Ascending aorta (tissue), 2 donors: ENCODE measurements at places on chromosomes 1 and 21. TPM values are rescaled to one million over a fixed set of nuclear protein-coding genes. Genes with fewer than 3 reads are reported as not detected.
A peak's percentile ranks its signal among the peaks of the same experiment; 100 is the strongest.

Gene C1QC
- 350 TPM for total RNA-seq

GRCh38 chr1:229124520-229125124 lies 146.3 kb upstream of the RAB4A start:
- H3K4me3 ChIP-seq: no peak overlapping the region
- no peak overlapping the region for H3K27ac ChIP-seq
- H3K36me3 ChIP-seq: no peaks in the 10 kb centered on the region
- no peaks in the 10 kb centered on the region for H3K27me3 ChIP-seq
- H3K4me1 ChIP-seq: peaks cover 13% of the 10 kb centered on the region

- H3K27me3 ChIP-seq: no peaks in the 10 kb centered on the region
- no peak overlapping the region for H3K4me3 ChIP-seq
- DNase-seq: no peak
- H3K4me1 ChIP-seq: peaks cover 4% of the 10 kb centered on the region
- peak overlapping the region; percentile 48 for H3K27ac ChIP-seq
- H3K36me3 ChIP-seq: peaks cover 14% of the 10 kb centered on the region
Observed at GRCh38 chr1:150508982-150509381, 1.1 kb downstream of the ECM1 start.

GRCh38 chr1:41019353-41019745 lies 2.2 kb downstream of the SLFNL1 start:
- H3K4me1 ChIP-seq: no peaks in the 10 kb centered on the region
- H3K4me3 ChIP-seq: no peak overlapping the region
- no peak for DNase-seq

DNA sequence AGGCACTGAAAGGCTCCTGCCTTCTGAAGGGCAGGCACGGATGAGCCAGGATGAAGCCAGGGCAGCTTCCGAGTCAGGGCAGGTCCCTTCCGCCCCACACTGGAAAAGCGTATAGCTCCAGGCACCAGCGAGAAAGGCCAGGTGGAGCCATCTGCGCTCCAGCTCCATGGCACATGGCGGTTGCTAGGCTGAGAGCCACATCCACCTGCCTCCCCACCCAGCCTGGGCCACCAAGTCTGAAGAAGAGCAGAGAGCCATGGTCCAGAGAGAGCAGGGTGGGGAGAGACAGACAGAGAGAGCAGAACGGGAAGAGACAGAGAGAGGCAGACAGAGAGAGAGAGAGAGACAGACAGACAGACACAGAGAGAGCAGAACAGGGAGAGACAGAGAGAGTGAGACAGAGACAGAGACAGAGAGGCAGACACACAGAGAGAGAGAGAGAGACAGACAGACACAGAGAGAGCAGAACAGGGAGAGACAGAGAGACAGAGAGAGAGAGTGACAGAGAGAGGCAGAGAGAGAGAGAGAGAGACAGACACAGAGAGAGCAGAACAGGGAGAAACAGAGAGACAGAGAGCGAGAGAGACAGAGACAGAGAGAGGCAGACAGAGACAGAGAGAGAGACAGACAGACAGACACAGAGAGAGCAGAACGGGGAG lies 5.2 kb downstream of the FNDC10 start:
- no peak overlapping the region for H3K27ac ChIP-seq
- H3K27me3 ChIP-seq: no peaks in the 10 kb centered on the region
- no peak for DNase-seq
- no peaks in the 10 kb centered on the region for H3K36me3 ChIP-seq

Gene SPOCD1
- 30.7 TPM for total RNA-seq

DNA sequence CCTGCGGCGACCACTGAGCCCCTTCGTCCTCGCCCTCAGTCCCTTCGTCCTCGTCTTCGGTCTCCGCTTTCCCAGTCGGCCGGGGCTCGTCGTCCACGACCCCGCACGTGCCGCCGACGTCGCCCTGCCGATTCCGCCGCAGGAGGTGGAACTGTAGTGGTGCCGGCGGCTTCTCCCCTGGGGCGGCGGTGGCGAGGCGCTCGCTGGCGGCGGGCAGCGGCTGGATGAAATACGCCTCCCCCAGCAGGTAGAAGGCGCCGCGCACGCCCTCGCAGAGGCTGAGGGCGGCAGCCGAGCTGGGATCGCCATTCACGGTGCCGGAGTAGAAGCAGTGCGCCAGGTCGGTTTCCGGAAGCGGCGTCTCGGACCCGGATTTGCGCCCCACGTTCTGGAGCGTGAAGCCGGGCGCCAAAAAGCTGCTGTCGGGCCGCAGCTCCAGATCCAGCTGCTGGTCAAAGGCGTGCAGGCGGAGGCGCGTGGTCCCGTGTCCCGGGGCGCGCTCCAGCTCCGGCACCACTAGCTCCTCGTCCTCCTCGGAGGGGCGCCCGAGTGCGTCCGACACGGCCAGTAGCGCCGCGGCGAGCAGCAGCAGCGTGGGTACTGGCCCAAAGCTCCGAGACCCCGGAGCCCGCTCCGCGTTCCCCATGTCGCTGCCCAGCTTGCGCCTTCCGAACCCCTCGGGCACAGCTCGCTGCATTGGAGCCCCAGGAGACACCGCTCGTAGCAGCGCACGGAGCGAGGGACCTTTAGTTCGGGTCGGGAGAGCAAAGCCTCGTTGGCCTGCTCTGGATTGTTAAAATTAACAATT lies 747 bp downstream of the ADAMTS1 start:
- peaks cover 11% of the 10 kb centered on the region for H3K4me1 ChIP-seq
- peak; percentile 70 for DNase-seq
- no peaks in the 10 kb centered on the region for H3K27me3 ChIP-seq
- H3K27ac ChIP-seq: peak overlapping the region; percentile 94

Gene CACNA1S
- not detected for total RNA-seq

DNA sequence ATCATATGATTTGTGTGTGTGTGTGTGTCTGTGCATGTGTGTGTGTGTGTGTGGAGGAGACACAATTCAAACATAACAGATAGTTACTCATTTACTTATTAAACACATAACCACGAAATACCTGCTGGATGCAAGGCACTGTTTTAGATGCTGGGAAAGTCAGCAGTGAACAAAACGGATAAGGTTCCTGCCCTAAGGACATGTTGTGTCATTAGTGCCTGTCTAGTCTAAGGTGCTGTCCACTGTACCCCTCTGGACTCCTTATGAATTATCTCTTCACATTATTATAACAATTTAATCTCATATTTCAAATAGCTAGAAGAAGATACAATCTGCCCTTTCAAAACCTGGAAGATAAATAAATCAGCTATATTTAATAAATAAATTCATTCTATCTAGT lies 162.4 kb downstream of the PLPPR5 start:
- no peaks in the 10 kb centered on the region for H3K36me3 ChIP-seq
- no peaks in the 10 kb centered on the region for H3K4me1 ChIP-seq
- no peak overlapping the region for H3K4me3 ChIP-seq
- H3K27me3 ChIP-seq: no peaks in the 10 kb centered on the region
- H3K27ac ChIP-seq: no peak overlapping the region
- no peak for DNase-seq

DNA sequence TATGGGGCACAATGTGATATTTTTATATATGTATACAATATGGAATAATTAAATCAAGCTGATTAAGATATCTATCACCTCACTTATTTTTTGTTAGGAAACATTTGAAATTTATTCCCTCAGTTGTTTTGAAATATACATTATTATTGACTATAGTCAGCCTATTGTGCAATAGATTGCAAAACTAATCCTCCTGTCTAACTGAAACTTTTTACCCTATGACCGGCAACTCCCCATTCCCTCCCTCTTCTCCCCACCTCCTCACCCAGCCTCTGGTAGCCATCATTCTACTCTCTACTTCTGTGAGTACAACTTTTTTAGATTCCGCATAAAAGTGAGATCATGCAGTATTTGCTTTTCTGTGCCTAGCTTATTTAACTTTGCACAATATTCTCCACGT lies 117.7 kb upstream of the SGIP1 start:
- no peaks in the 10 kb centered on the region for H3K4me1 ChIP-seq
- H3K4me3 ChIP-seq: no peak overlapping the region
- no peak overlapping the region for H3K27ac ChIP-seq

Gene PLEKHN1
- total RNA-seq: not detected

DNA sequence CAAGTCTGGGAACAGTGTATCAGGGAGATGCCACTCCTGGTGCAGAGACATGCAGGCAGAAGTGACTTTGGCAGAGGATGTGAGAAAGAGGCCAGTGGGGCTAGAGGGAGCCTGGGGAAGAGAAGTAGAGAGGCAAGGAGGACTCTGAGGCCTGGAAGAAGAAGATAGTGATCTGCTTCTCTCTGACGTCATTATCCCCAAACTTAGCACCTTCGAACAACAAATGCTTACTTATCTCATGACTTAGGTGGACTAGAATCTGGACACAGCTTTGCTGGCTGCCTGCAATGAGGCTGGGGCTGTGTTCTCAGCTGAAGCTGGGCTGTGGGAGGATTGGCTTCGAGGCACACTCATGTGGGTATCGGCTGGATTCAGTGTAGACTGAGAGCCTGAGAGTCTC lies 44.5 kb upstream of the ZNF678 start:
- DNase-seq: no peak
- no peak overlapping the region for H3K4me3 ChIP-seq
- no peaks in the 10 kb centered on the region for H3K27me3 ChIP-seq
- H3K27ac ChIP-seq: no peak overlapping the region
- H3K4me1 ChIP-seq: no peaks in the 10 kb centered on the region
- H3K36me3 ChIP-seq: no peaks in the 10 kb centered on the region

DNA sequence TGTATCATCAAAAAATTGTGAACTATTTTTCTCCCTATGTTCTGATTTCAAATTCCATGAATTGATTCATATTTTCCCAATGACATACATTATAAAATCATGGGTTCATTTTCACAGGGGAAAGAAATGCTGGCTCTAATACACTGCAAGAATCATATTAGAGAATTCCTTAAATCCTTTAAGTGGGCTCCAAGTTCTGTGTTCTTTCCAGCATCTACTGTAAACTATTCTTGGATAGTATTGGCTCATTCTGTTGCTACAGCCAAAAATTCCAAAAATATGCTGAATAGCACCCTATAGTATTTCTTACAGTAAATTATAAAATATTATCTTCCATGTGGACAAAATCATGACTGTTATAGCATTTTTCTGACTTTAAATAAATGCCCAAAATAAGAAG lies 19.0 kb upstream of the C1orf105 start:
- no peak overlapping the region for H3K4me3 ChIP-seq
- DNase-seq: no peak
- H3K36me3 ChIP-seq: no peaks in the 10 kb centered on the region
- H3K27ac ChIP-seq: peak overlapping the region; percentile 79
- H3K4me1 ChIP-seq: peaks cover 44% of the 10 kb centered on the region

- no peaks in the 10 kb centered on the region for H3K36me3 ChIP-seq
- DNase-seq: no peak
- H3K4me3 ChIP-seq: no peak overlapping the region
- no peaks in the 10 kb centered on the region for H3K4me1 ChIP-seq
Observed at GRCh38 chr1:45018599-45019230, 6.7 kb downstream of the UROD start.

- H3K4me1 ChIP-seq: no peaks in the 10 kb centered on the region
- no peaks in the 10 kb centered on the region for H3K27me3 ChIP-seq
- no peak overlapping the region for H3K4me3 ChIP-seq
- no peak overlapping the region for H3K27ac ChIP-seq
- H3K36me3 ChIP-seq: no peaks in the 10 kb centered on the region
Observed at GRCh38 chr1:214429951-214430770, 121.2 kb downstream of the PTPN14 start.

DNA sequence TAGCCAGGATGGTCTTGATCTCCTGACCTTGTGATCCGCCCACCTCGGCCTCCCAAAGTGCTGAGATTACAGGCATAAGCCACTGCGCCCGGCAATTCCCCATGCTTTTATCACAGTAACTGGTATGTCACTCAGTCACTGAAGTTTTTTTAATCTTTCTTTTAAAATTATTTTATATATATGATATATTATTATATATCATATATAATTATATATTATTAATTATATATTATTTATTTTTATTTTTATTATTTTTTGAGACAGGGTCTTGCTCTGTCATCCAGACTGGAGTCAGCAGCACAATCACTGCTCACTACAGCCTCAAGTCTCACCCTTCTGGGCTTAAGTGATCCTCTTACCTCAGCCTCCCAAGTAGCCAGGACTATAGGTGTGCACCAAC lies 18.3 kb downstream of the RC3H1 start:
- no peaks in the 10 kb centered on the region for H3K36me3 ChIP-seq
- H3K4me3 ChIP-seq: no peak overlapping the region
- no peak overlapping the region for H3K27ac ChIP-seq
- H3K27me3 ChIP-seq: no peaks in the 10 kb centered on the region
- DNase-seq: no peak

GRCh38 chr1:205127646-205128045 lies 5.9 kb upstream of the RBBP5 start:
- H3K4me3 ChIP-seq: no peak overlapping the region
- H3K27ac ChIP-seq: no peak overlapping the region
- H3K36me3 ChIP-seq: no peaks in the 10 kb centered on the region

GRCh38 chr21:25518491-25518911 lies 88.8 kb downstream of the MRPL39 start:
- H3K36me3 ChIP-seq: no peaks in the 10 kb centered on the region
- no peaks in the 10 kb centered on the region for H3K4me1 ChIP-seq
- no peaks in the 10 kb centered on the region for H3K27me3 ChIP-seq
- DNase-seq: no peak
- no peak overlapping the region for H3K4me3 ChIP-seq
- H3K27ac ChIP-seq: no peak overlapping the region

DNA sequence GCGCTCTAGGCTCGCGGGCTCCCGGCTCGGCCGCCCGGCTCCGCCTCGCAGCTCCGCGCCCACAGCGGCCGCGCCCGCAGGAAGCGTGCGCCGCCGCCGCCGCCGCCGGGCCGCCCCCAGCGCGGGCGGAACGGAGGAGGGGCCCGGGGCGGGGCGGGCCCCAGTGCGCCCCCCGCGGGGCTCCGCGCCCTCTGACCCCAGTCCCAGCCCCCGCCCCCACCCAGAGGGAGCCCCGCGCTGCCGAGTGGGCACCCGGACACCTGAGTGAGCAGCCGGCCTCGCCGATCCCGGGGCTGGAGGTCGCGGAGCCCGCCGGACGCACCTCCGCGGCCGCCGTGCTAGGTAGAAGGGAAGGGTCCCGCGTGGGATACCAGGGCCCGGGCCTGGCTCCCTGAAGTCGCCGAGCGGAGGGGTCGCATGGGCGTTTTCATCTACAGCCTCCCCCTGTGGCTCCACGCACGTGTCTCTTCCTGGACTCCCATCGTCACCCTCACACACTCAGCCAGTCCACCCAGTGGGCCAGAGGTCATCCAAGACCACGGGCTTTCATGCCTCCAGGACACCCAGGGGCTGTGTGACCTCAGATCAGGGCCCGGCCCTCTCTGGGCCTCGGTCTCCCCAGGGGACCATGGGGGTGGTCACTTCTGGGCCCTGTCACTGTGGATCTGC lies at the start of gene SDC3:
SDC3 (minus strand) TSS at position 63 of the 669 bp plus-strand sequence. CDS start 172 bp downstream, outside the sequence.
- DNase-seq: peak; percentile 71
- H3K27ac ChIP-seq: peak within 1 kb of the TSS; percentile 78
- H3K4me1 ChIP-seq: peaks cover 6% of the 10 kb centered on the region
- H3K36me3 ChIP-seq: no peaks in the 10 kb centered on the region
- H3K27me3 ChIP-seq: no peaks in the 10 kb centered on the region

DNA sequence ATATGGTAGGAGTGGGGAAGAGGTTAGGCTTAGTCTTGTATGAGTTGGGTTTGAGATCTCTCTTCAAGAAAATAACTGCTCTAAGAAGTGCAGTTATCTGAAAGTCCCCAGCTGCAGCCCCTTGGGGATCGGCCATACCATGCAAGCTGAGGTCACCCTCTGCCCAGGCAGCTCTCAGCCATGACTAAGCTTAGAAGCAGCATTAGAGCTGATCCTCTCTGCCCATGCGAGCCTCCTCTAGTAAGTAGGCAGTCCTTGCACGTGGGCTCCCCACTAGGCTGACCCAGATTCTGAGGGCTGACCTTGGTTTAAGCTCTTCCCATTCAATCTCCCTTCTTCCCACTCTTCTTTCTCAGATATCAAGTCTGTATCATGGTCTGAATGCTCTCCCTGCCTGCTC lies 121.0 kb upstream of the UBE2U start:
- H3K27me3 ChIP-seq: no peaks in the 10 kb centered on the region
- DNase-seq: peak; percentile 65
- H3K36me3 ChIP-seq: no peaks in the 10 kb centered on the region
- no peak overlapping the region for H3K4me3 ChIP-seq

Gene SPRR4
- not detected for total RNA-seq
